ENCODE measurements at places on chromosomes 3 and 15. TPM values are rescaled to one million over a fixed set of nuclear protein-coding genes. Genes with fewer than 3 reads are reported as not detected.

DNA sequence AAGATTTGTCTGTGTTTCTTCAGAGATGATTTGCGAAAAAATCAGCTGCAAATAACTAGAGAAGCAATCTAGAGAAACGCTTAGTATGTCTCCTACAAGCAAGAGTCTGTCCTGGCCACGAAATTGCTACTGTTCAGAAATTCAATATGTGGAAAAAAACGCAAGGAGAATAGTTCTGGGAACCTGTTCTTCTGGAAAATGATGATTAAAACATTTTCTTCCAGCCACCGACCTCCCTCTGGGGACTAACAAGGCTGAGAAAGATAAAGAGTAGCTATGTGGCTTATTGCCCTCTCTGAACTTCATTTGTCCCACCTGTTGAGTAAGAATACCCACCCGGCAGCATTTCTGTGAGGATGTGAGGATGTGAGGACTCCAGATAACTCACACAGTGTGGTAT is 31.6 kb downstream of the SNTN start:
- no peak for DNase-seq

DNA sequence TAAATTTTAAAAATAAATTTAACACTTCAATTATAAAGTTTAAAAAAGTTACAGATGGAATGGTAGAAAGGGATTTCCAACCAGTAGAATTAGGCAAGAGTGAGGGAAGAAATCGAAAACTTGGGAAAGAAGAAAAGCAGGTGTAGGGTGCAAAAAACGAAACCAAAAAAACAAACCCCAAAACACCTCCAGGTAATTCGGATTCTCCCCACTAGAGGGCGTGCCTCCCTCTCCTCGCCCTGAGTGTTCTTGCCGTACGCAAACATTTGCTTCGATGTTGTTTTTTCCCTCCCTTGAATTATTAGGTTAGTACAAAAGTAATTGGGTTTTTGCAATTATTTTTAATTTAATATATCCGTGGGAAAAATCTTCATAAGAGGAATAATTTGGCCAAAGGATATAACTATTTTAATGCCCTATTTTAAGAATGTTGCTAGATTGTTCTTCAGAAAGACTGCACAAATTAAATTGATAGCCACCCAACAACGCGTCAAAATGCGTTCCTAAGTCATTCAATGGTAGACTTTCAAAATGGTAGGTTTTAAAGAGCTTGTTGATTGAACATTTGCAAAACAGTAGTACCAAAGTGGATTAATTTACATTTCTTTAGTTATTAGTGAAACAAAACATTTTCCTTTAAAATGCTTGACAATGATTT is 63.7 kb downstream of the SLC30A4 start:
- DNase-seq, result peak; percentile 75

DNA sequence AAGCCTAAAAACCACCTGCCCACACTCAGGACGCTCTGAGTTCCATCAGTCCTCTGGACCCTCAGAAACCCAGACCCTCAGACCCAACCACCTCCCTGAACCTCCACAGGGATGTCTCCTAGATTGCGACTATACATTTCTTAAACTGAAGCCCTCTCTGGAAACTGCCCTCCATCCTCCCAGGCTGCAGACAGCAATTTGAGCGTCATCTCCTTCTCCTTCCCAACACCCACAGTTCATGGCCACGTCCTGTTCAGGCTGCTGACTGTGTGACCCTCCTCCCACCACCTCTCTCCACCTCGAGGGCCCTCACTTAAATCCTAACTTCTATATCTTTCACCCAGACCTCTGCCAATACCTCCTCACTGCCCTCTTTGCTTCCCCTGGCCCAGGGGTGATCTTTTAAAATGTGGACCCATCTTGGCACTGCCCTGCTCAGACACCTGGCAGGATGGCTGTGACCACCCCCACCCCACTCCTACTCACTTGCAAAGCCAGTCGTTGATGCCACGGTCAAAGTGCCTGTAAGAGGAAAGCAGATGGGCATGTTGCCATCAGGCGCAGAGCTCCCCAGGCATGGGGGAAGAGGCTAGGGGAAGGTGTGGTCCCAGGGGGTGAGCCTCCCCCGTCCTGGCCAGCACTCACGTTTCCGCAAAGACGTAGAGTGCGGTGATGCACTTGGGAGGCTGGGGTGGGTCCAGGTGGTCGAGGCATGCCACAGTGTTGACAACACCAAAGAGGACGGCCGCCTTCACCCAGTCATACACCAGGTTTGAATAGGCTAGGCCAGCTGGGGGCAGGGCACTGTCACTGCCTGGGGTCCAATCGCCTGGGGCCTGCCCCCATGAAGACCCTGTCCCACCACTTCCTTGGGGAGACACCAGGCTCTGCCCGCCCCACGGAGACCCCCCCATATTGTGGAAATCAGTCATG is 6.0 kb downstream of the HHATL start:
- DNase-seq, result no peak

DNA sequence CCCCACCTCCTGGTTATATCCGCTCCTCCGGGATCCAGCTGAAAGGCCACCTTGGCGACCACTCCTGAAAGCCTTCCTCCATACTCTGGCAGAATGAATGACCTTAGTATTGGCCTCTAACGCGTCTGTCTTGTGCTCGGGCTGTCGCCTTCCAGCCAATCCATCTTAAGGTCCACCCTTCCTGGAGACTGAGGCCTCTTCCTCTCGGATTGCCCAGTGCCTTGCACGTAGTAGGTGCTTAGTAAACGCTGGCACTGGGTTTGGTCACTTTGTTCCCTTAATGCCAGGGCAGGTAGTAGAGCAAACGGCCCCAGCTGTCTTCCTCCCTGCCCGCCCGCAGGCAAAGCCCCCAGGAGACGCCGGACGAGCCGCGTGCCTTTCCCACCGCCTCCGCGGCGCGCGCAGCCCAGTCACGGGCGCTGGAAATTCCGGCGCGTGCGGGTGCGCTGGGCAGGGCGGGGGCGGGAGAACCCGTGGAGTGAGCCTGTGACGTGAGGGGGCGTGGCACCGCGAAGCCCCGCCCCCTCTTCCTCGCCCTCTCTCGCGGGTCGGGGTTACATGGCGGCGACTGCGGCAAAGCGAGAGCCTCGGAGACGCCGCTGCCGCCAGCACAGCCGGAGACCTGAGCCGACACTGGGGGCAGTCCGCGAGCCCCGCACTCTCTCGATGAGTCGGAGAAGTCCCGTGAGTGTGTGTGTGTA is at the start of gene MAPK6:
Gene MAPK6, plus strand, starts transcription at position 527 of the 701 bp plus-strand sequence. CDS start 27,242 bp downstream, outside the sequence.
- DNase-seq, result peak; percentile 90

- no peak for DNase-seq
Observed at GRCh38 chr3:12903000-12903800, 61.8 kb upstream of the RPL32 start.

DNA sequence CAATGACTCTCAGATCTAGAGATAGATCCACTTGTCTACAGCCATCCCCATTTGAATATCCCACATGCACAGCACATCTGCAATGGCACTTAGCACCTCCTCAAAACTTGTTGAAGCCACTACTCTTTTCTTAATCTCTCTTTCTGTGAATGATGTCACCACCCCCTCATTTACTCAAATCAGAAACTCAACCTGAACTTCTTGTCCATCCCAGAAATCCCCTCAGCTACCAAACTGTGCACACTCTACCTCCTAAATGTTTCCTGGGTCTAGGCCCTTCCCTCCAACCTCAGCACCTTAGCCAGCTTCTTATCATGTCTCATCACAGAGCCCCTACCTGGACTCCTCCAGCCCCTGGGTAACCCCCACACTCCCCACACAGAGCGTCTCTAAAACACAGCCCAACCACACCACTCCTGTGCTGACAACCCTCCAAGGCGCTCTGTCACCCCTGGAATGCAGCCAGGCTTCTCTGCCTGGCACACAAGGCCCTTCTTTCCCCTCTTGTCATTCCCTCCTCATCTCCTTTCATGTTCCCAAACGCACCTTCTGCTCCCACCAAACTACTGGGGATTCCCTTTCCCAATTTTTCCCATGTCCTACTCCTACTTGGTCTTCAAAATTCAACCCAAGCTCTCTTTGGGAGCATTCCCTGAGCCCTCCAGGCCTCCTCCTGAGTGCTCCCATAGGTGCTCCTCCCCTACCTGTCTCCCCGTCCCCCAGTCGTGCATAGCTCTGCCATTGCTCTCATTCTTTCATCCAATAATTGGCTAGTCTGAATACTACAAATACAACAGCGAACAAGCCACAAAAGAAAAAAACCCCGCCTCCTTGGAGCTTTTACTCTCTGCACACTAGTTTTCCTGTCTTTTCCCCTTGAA is 39.8 kb upstream of the ZBTB38 start:
- DNase-seq, result no peak

- DNase-seq, result no peak
Observed at GRCh38 chr15:29087521-29088285, 181.9 kb downstream of the NSMCE3 start.

GRCh38 chr15:62346168-62346567 is 181.1 kb upstream of the C2CD4B start:
- no peak for DNase-seq

DNA sequence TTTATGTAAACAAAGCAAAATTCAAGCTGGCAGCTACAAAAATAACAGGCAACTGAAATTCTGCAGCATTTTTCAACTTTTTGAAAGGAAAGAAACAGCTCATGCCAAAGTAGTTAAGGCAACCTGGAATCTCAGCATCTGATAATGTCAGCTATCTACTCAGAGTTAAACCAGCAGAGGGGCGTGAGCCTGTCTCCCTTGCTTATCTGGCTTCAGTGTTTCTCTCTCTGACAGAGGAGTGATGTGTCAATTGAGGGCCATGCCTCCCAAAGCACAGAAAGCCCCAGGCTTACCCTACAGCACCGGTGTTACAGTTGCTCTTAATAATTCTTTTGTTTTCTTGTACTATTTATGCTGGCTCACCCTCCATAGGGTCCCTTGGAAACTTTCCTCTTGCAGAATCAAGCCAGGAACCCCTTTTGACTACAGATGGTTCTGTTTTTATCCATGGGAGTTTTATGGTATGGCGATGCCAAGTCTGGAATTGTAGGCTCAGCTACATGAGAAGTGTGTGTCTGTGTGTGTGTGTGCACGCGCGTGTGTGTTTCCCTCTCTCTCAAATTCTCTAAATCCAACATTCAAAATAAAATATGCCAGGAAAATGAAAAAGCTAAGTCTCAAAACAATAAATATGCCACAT is 7.3 kb downstream of the TMEM212 start:
- DNase-seq, result no peak

- no peak for DNase-seq
Observed at GRCh38 chr3:19183584-19183983, 35.3 kb downstream of the KCNH8 start.

DNA sequence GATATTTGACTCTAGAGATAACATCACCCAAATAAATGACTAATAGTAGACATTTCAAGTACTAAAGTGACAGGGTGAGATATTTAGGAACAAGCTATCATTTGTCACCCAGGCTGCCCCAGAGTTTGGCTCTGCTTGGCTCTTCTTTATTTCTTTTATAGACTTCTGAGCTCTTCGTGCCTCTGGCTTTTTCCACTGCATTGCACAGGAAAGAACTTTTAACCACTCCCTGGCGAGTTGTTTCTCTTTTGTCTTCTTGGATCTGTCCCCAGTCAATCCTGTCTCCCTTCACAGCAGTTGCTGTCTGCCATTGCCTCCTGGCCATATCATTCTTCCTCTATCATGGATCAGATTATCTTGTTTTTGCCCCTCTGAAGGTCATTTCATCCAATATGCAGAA is 339.2 kb upstream of the DCBLD2 start:
- no peak for DNase-seq

DNA sequence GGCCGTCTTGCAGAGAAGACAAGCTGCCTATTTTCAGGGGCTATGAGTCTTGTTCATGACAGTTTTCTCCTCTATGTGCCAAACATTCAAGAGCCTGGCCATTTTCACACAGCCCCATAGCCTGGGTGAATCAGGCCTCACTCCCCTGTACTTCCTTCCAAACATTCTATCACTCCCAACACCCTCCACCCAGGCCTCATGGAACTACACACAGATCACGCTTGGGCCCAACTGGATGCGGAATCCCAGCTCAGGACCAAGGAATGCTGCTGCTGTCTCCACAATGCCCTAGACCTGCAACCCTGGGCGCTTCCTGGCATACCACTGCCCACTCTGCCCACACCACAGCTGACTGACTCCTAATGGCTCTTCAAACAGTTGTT is 39.4 kb upstream of the PCSK6 start:
- no peak for DNase-seq

GRCh38 chr3:123853686-123854372 is 30.3 kb downstream of the MYLK start:
- DNase-seq, result no peak

DNA sequence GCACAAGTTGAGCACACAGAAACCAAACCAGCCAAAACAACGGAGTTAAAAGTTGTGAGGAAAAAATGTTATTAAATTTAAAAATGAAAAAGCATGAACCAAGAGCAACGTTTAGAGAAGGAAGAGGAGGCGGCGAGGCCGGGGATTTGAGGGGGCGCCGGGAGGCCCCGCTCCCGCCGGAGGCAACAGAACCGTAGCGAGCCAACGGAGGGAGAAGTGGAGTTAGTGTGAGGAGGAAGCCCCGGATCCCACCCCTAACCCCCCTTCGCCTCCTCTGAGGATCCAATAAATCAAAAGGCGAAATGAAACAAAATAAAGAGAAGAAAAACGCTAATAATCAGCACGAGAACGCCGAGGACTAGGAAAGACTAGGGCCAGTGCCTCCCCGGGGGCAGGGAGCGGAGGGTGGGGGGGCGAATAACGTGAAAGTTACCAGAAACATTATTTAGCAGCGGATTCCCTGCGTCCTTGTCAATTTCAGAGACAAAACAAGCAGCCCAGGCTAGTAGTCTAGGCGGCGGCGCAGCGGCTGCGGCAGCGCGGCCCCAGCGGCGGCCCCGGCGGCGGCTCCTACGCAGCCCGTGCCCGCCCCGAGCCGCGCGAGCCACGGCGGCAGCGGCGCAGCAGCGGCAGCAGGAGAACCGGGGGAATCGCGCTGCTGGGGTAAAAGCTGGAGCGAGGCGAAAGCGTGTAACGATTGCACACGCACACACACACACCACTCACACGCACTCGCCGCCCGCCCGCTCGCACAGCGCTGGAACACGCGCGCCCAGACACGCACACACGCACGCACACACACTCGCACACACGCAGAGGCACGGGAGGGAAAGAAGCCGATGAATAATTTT is 1.7 kb downstream of the MEIS2 start:
- DNase-seq, result peak; percentile 43

- DNase-seq, result no peak
Observed at GRCh38 chr3:181009225-181009624, 19.7 kb upstream of the DNAJC19 start.

- DNase-seq, result peak; percentile 27
Observed at GRCh38 chr15:85727068-85727467, 67.7 kb downstream of the KLHL25 start.

DNA sequence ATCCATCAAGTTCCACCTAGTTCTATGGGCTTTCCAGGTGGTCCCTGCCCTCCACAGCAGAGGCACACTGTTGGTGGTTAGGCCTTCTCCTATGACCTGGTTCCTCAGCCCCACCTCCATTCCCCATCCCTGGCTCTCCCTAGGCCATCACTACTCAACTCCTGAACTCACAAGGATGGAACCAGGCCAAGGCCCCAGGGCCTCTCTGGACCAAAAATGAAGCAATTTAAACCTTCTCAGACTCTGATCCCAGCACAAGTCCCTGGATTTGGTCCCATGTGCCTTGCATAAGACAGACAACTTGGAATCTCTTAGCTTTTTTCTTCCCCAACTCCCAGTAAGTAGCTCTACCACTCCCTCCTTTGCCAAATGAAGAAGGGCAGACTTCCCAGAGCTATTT is 14.4 kb upstream of the ACAN start:
- DNase-seq, result peak; percentile 80

Gene TRAIP
- 7.1 TPM for total RNA-seq

Gene REC114
- not detected for total RNA-seq

Gene TMF1
- 52.4 TPM for total RNA-seq

Gene B3GNT5
- 104 TPM for total RNA-seq

Gene DNASE1L3
- total RNA-seq, result not detected

Gene SLC9C1
- not detected for total RNA-seq

Gene GPR171
- total RNA-seq, result not detected

Gene NEDD4
- total RNA-seq, result 60.3 TPM

Gene SCN5A
- total RNA-seq, result not detected

Gene GABRR3
- total RNA-seq, result not detected

Gene TMEM44
- total RNA-seq, result 13.2 TPM

Gene GOLGA8R
- 3.0 TPM for total RNA-seq
